ENCODE measurements at places on chromosomes 11 and 22. TPM values are rescaled to one million over a fixed set of nuclear protein-coding genes. Genes with fewer than 3 reads are reported as not detected.

Gene MRGPRX3
- total RNA-seq, result not detected

Gene SLC5A1
- not detected for total RNA-seq

Gene CCDC116
- 0.29 TPM for total RNA-seq

Gene CHADL
- 0.41 TPM for total RNA-seq

- peak; percentile 16 for ATAC-seq
These were observed 184.5 kb upstream of the CHORDC1 start for GRCh38 chr11:90407350-90407749.

Gene SYT9
- total RNA-seq, result not detected

Gene GPR152
- total RNA-seq, result not detected

GRCh38 chr11:63553759-63554158, 9.4 kb downstream of the PLAAT2 start:
- ATAC-seq, result peak; percentile 96

DNA sequence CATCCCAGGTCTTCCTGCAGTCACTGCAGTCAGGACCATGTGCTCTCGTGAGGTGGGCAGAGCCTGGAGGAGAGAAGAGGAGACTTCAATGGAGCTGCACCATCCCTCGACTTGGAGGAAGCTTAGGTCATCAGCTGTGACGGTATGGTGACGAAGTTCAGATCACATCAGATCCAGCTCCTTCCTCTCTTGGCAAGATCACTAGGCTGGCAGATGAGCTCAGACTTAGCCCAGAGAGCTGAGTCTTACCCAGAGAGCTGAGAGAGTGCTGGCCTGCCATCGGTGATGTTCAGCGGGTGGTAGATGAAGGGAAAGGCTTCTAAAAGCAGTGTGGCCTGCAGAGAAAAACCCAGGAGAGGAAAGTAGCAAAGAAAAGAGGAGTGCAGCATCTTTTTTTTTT, 1.8 kb upstream of the SLC15A3 start:
- ATAC-seq, result no peak

Gene TRMT112
- 157 TPM for total RNA-seq

DNA sequence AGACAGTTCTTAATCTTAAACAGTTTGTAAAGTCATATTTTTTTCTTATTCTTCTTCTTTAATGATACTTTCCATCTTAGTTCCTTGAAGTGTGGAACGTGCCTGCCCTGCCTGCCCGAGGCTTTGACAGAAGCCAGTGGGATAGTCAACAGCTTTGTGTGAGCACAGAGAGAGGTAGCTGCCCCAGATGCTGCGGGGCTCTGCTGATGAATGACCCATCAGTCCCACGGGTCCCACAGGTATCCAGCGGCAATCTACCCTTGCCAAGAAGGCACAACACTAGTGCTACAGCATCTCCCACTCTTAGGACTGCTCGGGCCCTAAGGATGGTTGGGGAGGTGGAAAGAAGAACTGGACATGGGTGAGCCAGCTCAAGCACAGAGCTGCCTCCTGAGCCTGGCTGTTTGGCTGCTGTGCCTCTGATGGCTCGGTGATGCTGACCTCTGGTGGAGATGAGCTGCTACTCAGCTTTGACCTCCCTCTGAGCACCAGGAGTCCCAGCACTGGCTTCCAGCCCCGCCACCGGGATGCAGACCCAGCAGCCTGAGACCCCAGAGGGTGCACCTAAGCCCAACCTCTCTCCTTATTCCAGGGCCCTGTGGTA, 11.8 kb upstream of the APLNR start:
- ATAC-seq, result peak; percentile 47

GRCh38 chr11:7656704-7657103, 16.6 kb downstream of the CYB5R2 start:
- ATAC-seq, result no peak

GRCh38 chr11:16771350-16772140, 33.1 kb downstream of the C11orf58 start:
- ATAC-seq, result peak; percentile 77

GRCh38 chr11:68751331-68751856, at the start of gene TESMIN:
TESMIN (minus strand) TSS chr11:68751520; CDS start chr11:68750660, 860 bp downstream.
- peak; percentile 96 for ATAC-seq

- no peak for ATAC-seq
These were observed 91.5 kb upstream of the BLID start for GRCh38 chr11:122207505-122207904.

GRCh38 chr11:34395916-34396550, 38.2 kb upstream of the ABTB2 start:
- ATAC-seq, result no peak

DNA sequence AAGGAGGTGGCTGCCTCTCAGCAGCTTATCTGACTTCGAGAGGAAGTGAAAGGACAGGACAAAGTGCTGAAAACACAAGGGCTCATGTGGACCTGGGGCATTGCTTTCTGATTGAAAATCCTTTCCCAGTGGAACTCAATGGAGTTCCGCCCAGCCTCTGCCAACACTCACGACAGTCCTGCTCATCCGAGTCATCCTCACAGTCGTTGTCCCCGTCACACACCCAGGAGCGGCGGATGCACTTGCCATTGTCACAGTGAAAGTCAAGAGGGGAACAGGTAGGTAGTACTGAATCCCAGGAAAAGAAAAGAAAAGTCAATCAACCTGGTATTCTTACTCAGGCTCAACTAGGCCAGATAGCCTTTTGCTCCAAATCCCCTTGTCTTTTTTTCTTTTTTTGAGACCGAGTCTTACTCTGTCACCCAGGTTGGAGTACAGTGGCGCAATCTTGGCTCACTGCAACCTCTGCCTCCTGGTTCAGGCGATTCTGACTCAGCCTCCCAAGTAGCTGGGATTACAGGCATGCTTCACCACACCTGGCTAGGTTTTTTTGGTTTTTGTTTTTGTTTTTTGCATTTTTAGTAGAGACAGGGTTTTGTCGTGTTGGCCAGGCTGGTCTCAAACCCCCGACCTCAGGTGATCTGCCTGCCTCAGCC, 18.1 kb downstream of the LRP4 start:
- ATAC-seq, result no peak

- no peak for ATAC-seq
These were observed 10.2 kb downstream of the FUT4 start for GRCh38 chr11:94553938-94554337.

DNA sequence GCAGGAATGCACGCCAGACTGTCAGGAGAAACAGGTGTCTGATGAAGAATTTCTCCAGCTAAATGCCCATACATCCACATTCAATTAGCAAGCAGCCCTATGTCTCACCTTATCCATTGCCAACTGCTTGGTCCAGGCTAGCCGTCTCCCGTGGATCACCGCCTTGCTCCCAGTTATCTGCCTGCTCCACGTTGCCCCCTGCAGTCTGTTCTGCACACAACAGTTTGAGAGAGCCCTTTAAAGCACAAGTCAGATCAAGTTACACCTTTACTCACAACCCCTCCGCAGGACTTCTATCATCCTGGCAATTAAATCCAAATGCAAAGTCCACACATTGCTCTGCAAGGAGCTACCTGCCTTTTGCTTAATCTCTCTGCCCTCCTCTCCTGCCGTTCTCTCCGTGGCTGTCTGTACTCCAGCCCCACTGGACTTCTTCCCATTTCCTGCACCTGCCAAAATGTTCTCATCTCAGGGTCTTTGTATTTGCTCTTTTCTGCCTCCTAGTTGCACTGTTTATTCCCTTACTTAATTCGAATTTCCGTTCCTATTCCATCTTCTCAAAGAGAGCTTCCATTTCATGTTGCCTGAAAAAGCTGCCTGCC, 185.3 kb upstream of the LARGE1 start:
- ATAC-seq, result no peak

Gene MMP7
- total RNA-seq, result not detected

DNA sequence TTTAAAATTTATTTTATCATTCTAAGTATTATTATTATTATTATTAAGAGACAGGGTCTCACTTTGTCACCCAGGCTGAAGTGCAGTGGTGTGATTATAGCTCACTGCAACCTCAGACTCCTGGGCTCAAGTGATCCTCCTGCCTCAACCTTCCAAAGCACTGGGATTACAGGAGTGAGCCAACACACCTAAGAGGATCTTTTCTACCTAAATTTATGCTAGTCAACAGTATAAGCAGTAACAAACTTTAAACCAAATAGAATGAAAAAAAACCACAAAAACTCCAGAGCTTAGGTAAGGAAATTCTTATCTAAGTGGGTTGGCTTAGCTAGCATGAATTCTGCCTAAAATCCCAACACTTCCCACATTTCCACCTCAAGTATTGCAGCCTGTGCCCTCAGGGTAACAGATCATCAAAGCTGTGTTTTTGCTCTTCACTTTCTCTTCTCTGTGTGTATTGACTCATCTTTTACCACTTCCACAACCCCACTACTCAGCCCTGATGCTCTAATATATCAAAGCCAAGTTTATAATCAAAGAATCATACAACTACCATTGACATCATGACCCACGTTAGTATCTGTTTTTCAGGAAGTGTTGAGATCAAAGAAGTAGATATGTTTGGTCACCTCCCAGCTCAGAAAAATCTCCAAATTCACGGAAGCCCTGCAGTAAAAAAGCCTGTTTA, 93.7 kb upstream of the SPON1 start:
- ATAC-seq, result peak; percentile 97

Gene CNGA4
- total RNA-seq, result 0.24 TPM

GRCh38 chr22:24087071-24087795, 76.1 kb downstream of the CABIN1 start:
- ATAC-seq, result no peak

Gene MMP8
- total RNA-seq, result not detected

Gene TBX1
- not detected for total RNA-seq

GRCh38 chr11:3195251-3196160, 23.1 kb downstream of the MRGPRG start:
- no peak for ATAC-seq

- no peak for ATAC-seq
These were observed 70.7 kb downstream of the MN1 start for GRCh38 chr22:27730641-27731433.

DNA sequence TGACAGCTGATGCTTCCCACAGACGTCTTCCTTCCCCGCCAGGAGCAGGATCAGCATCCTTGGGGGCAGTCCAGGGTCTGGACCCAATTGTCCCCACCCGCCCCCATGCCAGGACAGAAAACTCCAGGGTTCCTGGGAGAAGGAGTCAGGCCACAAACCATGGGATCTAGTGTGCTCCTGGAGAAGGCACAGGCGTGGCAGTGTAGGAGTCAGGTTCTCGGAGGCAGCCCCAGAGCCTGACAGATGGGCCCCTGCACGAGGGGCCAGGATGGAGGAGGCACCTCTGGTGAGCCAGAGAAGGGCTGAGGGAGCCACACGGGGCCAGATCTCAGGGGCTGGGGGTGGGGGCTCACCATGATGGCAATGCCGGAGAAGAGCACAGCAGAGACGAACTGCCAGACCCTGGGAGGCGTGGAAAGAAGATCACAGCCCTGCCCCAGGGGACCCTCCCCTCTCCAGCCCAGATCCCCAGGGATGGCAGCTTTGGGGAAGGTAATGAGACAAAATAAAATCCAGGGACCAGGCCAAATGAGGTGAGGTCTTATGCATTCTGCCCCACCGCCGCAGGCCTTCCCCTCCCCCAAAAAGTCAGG, 13.6 kb downstream of the TP53I11 start:
- no peak for ATAC-seq

Gene F2
- total RNA-seq, result not detected

GRCh38 chr11:28690746-28691145, 582.6 kb downstream of the METTL15 start:
- ATAC-seq, result no peak

Gene RPS6KB2
- total RNA-seq, result 62.3 TPM

GRCh38 chr22:31915586-31915985, 28.7 kb upstream of the YWHAH start:
- ATAC-seq, result no peak

DNA sequence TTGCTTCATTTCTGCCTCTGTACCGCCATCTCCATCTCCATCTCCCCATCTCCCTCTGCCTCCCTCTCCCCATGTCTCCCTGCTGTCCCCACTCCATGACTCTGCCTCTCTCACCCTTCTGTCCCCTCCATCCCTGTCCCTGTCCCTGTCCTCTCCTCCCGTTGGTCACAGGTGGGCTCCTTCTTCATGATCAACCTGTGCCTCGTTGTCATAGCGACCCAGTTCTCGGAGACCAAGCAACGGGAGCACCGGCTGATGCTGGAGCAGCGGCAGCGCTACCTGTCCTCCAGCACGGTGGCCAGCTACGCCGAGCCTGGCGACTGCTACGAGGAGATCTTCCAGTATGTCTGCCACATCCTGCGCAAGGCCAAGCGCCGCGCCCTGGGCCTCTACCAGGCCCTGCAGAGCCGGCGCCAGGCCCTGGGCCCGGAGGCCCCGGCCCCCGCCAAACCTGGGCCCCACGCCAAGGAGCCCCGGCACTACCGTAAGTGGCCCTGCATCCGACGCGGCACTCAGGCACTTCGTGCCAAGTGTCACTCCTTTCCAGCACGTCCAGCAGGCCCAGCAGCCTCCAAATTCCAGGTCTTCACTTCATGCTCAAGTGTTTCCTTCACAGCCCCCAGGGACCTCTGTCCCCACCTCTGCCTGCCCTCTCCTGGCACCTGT, 76.0 kb downstream of the CACNA1I start:
- no peak for ATAC-seq

Gene SESN3
- total RNA-seq, result 9.7 TPM

DNA sequence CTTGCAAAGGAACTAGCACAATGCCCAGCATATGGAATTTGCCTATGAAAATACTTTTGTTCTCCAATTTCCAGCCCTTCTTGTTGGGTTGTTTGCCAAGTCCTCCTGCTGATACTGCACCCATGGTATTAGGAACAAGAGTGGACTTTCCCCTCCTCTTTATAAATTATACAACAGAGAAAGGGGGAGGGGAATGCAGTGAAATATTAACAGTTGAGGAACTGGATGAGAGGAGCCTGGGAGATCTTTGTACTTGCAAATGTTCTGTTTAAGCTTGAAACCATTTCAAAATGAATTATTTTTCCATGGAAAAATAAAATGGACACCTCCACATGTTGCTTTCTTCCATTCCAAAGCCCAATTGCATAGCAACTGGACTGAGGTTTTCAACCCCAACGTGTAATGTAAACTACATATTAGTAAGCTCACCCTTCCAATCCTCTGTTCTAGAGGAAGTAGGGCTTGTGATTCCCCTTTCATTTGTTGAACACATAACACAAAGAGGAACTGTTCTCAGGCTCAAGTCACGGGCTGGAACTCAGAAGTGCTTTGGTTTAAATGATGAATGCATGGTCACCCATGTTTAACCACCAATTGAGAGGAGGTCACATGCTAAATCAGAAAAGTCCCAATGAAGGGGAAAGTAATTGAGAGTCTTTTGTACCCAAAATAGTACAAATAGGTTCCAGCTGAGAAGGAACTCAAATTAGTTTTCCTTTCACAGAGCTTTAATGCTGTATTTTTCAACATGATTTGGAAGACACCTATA, 66.2 kb upstream of the ZC3H12C start:
- ATAC-seq, result no peak

GRCh38 chr11:44421090-44421675, 111.2 kb upstream of the ALX4 start:
- no peak for ATAC-seq

DNA sequence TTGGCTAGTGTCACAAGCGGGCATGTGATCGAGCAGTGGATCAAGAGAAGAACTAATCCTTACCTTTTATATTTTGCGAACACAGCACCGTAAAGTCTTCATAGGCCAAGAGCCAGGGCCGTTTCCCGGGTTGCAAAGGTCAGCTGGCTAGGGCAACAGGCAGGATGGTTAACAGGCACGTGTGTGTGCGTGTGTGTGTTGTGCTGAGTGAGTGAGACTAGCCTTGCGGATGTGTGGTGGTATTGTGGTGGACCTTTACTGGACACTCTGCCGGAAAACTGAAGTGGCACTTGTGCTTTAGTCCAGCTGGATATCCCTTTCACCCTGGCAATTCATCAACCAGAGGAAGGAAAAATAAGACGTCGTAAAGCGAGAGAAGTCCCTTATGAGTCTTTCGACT, 176.7 kb downstream of the BCR start:
- no peak for ATAC-seq

Gene PNPLA3
- 0.16 TPM for total RNA-seq

Gene PAK1
- total RNA-seq, result 26.2 TPM
